ENCODE measurements at places on chromosomes 4 and X. TPM values are rescaled to one million over a fixed set of nuclear protein-coding genes. Genes with fewer than 3 reads are reported as not detected.

Gene HDX
- 4.1 TPM for total RNA-seq

Gene GRIA3
- total RNA-seq: 0.80 TPM

Gene DUX4
- not detected for total RNA-seq

Gene DLG3
- total RNA-seq: 28.8 TPM

GRCh38 chr4:54553001-54553400, 104.8 kb upstream of the KIT start:
- DNase-seq: no peak

- no peak for DNase-seq
Measured at GRCh38 chrX:155871934-155872333, 9.2 kb upstream of the VAMP7 start.

DNA sequence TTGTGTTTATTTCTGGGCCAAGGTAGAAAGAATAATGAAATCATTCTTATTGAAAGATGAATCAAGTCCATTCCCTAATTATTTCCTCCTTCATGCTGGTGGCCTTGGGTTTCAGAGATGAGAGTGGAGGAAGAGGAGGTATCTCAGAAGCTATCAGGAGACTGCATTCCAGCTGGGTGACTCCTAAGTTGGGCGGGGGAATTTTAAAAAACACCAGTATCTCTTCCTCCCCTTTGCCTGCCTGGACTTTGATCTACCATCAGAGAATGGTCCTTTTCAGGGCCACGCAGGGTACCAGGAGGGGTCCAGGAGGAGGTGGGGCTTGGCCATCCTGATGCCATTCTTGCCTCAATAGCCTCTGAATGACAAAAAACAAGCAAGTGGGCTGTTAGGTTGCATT, 104.4 kb downstream of the ASMT start:
- no peak for DNase-seq

GRCh38 chr4:71130827-71131603, 137.6 kb downstream of the DCK start:
- peak; percentile 36 for DNase-seq
